ENCODE measurements at places on chromosomes 5 and 9.

- DNase-seq: no peak
Observed at GRCh38 chr9:13145340-13145739, 134.2 kb downstream of the MPDZ start.

GRCh38 chr5:150069672-150070627, 16.4 kb downstream of the CSF1R start:
- DNase-seq: no peak

GRCh38 chr9:96217294-96217707, 84.7 kb downstream of the HSD17B3 start:
- DNase-seq: no peak

- DNase-seq: no peak
Observed at GRCh38 chr9:89640361-89640760, 35.5 kb downstream of the GADD45G start.

DNA sequence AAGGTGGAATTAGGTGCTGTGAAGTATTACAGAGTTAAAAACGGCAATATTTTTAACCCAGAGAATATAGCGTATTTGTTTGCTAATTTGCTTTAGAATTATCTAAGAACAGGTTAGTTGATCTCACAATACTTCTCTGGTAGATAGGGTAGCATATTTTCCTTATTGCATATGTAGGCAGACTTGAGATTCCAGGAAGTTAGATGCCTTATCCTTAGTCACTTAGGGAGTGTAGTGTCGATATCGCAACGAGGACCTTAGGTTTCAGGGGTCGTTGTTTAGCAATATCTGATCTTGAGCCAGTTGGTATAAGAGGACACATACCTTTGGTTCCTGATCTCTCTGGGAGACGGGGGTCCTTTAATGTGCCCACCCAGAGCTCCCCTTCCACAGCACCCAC, 28.5 kb upstream of the IL6ST start:
- DNase-seq: no peak
